CD8-positive, alpha-beta memory T cell (primary cell): ENCODE measurements at places on chromosomes 5 and 9.
A peak's percentile ranks its signal among the peaks of the same experiment; 100 is the strongest.

GRCh38 chr9:136185596-136186366, 19.1 kb downstream of the LHX3 start:
- no peak for DNase-seq

GRCh38 chr5:74613283-74613682, 27.2 kb downstream of the ENC1 start:
- no peak for DNase-seq

DNA sequence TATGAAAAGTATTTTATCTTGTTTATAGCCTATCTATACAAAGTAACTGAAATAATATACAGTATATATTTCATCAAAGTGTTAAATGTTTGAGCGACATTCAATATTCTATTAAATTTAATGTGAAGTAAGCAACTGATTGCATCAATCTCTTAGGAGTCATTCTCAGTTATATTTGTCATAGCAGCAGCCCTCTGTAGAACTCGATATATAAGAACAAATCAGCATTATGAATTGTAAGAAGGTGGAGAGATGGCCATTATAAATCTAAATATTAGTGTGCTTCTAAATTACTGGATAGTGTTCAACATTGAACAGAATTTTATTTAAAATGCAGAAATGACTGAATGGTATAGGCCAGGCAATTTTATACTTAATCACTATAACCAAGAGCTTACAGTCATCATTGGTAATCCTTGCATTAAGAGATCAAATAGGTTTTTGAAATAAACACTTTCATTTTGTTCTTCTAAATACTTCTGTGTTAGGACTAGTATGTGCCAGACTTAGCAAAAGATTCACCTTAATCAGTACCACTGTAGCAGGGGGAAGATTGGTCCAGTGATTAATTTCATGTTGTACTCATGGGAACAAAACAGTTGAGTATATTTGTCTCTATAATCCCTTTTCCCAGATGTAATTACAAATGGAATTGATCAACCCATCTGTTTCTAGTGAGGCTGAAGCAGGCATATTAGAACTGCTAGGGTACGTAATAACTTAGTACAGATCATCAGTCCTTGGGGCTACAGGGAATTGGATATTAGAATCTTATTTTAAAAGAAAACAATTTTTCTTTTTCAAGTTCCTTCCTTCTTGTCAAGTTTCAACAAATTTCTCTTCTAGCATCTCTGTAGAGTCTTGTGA, 108.3 kb upstream of the TYRP1 start:
- DNase-seq: no peak

GRCh38 chr5:463952-464351, 21.0 kb downstream of the EXOC3 start:
- DNase-seq: peak; percentile 51

DNA sequence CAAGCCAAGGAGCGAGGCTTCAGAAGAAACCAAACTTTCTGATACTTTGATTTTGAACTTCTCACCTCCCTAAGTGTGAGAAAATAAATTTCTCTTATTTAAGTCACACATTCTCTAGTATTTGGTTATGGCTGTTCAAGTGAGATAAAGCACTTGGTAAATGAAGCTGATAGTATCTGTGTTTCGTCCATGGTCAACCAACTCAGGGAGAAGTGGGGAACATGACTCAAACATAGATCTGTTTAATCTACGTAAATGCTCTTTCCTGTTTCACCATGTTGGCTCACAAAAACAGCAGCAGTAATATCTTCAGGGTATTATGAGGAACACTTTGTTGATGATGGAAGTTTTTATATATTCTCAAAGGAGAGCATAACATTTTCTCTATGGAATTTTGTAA, 2167.2 kb upstream of the C9orf72 start:
- no peak for DNase-seq

- no peak for DNase-seq
Observed at GRCh38 chr5:148446611-148447010, 62.9 kb downstream of the FBXO38 start.

DNA sequence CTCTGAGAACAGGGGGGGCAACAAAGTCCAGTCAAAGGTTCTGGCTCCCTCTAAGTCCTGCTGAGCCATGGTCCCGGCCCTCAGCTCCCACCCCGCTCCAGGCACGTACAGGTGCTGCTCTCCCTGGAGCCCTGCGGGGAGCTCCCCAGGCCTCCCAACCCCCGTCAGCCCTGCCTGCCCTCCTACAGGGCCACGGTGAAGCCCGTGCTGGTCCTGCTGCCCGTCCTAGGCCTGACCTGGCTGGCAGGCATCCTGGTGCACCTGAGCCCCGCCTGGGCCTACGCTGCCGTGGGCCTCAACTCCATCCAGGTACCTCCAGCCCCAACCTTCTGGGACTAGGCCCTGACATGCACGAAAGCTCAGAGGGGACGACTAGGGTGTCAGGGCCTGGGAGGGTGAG, 20.1 kb downstream of the ADGRD2 start:
- DNase-seq: no peak

GRCh38 chr9:99826579-99826978, 4.9 kb downstream of the NR4A3 start:
- DNase-seq: no peak

DNA sequence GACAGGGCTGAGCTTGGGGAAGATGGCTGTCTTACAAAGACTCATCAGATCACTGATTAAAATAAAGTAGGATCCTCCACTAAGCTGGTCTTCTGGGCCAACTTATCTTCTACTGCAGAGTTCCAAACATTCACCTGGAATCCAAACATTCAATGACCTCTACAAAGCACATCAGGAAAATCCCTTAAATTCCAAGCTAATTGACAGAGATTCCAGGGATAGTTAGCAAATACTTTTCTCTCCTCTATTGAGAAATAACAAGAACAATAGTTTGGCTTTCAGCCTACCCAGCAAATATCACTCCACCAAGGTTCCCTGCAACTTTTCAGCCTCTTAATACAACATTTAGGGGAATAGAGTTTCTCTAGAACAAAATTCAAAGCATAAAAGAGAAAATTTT, 140.6 kb upstream of the LIFR start:
- no peak for DNase-seq

DNA sequence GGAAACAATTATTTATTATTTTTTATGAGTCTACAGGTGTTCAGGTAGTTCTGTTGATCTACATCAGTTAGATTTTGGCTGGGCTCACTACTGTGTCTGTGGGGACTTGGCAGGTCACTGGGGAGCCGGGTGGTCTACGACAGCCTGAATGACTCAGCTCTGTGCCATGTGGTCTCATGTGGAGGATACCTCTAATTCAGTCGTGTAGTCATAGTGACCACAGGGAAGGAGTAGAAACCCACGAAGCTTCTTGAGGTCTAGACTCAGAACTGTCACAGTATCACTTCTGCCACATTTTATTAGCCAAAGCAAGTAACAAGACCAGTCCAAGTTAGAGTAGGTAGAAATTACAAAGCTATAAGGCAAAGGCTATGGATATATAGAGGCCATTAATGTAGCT, 64.7 kb upstream of the GRAMD2B start:
- DNase-seq: no peak

DNA sequence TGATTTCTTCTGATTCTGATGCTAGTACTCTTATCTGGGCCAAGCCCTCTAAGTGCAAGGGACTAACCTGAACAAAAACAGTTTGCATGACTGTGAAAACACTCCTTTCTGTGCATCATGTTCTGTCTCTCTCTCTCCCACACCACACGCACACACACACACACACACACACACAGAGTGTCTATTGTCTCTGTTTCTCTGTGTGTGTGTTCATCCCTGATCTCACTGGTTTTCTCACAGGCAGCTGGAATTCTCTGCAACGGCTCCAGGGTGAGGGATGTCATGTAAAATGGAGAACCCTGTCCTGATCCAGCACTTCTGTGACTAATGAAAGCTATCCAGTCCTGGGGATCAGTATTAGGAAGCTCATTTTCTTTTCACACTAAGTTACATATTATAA, 453.1 kb upstream of the RGMB start:
- DNase-seq: no peak

DNA sequence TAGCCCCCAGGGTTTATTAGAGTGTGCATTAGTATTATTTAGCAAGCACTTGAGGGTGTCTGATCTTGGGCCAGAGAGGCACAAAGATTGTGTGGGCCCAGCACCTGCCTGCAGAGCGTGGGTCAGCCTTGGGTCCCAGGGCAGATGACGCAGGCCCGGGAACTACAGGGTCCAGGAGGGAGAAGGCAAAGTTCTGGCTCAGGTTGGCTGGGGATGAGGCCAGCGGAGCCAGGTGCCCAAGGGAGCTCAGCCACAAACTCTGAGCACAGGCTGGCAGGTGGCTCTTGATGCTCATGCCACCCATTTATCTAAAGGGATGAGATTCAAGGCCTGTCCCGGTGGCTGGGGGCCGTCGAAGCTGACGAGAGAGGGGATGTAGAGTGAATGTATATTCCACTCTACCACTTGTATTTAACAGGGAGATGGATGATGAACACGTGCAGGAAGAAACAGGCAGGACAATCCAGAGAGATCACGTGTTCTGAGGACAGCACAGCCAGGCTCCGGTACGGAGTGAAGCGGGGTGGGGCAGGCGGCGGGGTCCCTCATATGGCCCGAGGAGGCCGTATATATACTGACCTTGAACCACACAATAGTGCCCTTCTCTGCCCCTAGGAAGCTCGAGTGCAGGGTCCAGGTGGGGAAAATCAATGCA, 818 bp upstream of the OBP2A start:
- no peak for DNase-seq

DNA sequence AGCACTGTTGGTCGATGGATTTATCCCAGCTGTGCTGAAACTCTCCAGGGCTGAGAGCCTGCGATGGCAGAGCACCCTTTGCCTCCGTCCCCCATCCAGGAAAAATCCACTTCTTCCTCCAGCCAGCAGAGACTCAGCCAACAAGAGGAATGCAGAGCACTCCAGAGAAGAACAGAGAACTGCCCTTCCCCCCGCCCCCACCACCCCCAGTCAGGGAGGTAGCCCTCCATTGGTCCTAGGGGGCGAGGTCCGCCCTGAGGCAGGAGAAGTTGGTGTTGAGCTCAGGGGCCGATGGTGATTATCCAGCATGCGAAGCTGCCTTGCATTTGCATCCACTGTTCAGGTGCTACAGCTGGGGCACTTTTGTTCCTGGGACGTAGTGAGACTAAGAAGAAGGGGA, 9.0 kb downstream of the TLX3 start:
- DNase-seq: no peak

DNA sequence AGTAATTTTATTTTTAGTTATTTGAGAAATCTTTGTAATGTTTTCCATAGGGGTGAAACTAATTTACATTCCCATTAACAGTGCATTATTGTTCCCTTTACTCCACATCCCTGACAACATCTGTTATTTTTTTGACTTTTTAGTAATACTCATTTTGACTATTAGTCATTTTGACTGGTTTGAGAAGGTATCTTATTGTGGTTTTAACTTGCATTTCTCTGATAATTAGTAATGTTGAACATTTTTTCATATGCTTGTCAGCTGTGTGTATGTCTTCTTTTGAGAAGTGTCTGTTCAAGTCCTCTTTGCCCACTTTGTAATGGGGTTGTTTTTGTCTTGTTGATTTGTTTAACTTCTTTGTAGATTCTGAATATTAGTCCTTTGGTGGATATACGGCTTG, 27.5 kb downstream of the CCDC152 start:
- no peak for DNase-seq

- DNase-seq: peak; percentile 30
Observed at GRCh38 chr5:126354012-126354857, 69.0 kb upstream of the GRAMD2B start.

DNA sequence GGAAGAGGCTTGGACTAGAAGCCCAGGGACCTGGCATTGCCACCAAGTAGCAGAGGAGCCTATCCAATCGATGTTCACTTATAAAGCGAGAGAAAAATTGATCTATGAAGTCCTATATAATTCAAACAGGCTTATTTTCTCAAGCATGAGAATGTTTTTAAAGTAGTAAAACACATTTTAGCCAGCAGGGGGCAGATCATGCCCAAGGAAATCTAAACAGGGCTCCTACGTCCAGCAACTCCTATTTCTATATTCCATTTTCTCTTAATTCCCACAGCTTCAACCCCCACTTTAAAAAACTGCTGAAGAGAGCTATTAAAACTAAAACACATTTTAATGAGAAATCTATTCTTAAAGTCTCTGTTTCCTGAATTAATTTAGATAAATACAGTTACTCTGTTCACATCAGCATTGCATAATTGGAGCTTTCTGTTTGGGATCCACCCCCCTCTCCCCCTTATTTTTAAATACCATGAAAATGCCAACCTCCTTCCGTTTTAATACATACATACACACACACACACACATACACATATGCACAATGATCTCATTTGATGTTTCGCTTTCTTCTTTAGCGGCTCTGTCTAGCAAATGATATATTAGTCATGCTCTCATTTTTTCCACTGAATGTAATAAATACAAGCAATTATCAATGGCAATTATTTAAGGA, 144.9 kb downstream of the MYO10 start:
- DNase-seq: no peak

GRCh38 chr5:180558232-180558631, 33.1 kb downstream of the SCGB3A1 start:
- no peak for DNase-seq
